ENCODE measurements at places on chromosomes 11 and 22.

DNA sequence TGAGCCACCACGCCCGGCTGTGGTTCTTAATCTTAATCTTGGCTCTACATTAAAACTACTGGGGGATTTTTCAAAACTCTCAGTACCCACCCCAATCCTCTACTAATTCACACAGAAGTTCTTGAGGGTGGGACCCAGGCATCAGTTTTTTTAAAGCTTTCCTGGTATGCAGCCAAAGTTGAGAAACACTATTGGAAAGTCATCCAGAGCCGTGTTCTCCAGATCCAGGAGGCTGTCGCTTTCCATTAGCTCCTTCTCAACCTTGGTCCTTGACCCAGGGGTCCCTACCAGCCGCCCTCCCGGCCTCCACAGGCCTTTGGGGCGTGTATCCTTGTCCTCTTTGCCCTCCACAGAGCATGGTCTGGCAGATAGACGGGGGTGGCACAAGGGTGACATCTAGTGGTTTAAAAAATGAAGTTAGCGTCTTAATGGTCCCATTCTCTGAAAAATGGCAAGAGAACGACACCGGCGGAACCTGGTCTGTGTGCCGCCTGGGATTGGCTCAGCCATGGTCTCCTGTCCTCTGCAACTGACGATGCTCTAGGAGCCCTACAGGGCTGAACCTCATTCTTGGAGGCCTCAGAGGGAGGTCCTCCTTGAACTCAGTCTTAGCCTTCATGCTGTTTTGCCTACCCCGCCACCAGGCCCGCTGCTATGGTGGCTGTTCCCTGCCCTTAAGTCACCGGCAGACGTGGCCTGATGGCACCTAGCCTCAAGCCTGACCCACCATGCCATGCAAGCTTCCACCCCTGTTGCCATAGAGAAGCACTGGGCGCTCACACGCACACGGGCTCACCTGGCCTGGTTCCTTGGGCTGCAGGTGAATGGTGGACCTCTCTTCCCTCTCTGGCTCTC, 152.0 kb upstream of the SYN3 start:
- DNase-seq, result no peak

DNA sequence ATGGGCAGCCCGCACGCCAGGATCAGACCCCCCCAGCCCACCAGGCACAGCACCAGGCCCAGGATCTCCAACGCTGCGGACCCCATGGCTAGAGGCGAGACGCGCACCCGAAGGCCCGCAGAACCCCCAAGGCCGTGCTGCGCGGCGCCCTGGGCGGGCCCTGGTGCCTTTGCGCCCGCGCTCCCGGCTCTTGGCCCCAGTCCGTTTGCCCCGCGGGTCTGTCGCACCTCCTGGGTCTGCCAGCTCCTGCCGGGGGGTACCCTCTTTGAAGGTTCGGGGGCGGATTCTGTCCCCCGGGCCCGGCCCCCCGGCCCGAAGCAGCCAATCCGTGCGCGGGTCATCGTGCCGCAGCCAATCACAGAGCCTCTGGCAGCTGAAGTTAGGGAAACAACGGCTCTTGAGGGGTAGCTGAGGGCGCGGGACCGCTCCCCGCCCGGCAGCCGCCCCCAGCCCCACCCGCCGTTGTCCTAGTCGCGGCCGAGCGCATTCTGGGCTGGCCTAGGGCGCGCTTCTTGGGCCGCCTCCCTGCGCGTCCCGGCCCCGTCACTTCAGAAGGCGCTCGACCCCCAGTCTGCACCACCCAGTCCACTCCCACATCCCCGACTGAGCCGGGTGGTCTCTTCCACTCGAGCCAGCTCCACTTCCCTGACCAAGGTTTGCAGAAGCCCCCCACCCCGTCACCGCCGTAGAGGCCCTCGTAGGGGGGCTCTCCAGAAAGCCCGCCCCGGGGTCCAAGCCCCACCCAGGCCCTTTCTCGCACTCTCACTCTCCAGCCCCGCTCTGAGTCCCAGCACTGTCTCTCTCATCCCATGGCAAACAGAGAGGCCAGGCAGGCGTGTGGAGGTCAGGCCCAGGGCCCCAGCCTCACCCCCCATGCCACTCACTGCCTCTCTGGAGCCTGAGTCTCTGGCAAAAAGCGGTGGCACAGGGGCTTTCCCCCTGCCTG, at the start of gene CLDN5:
CLDN5 (minus strand) TSS at position 241 of the 946 bp plus-strand sequence; CDS start at position 86, 155 bp downstream.
- DNase-seq, result no peak

GRCh38 chr11:21177379-21177778, 508.0 kb downstream of the NELL1 start:
- DNase-seq, result no peak

DNA sequence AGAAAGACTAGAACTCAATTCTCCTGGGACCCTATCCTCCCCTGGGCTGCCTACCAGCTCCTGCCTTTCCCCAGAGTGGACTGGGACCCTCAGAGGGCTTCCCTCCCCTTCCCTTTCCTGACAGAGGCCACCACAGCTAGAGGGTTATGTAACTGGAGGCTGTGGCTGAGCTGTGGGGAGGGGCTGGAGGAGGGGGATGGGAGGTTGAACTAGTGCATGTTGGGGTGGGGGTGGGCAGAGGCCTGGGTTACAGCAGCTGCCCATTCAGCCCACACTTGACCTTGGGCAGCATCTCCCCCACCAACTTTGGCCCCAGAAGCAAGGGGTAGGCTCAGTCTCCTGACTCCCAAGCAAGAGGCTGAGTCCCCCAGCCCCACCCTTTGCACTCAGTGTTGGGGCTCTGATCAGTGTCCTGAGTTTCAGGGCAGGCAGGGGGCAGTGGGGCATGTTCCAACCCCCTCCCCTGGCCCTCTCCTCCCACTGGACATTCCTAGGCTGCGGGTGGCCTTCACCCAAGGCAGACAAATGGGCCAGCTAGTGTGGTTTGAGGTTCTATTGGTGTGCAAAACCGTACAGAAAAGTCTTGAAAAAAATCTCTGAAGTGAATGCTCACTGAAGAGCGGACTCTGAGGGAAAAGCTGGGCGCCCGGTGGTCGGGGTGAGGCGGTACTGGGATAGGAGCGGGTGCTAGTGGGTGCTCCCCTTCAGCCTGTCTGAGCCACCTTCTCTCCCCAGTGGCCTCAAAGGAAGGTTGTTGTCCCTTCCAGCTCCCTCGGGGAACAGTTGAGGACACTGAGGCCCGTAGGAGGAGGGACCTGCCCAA, 3.8 kb downstream of the KCNC1 start:
- DNase-seq, result peak; percentile 55

DNA sequence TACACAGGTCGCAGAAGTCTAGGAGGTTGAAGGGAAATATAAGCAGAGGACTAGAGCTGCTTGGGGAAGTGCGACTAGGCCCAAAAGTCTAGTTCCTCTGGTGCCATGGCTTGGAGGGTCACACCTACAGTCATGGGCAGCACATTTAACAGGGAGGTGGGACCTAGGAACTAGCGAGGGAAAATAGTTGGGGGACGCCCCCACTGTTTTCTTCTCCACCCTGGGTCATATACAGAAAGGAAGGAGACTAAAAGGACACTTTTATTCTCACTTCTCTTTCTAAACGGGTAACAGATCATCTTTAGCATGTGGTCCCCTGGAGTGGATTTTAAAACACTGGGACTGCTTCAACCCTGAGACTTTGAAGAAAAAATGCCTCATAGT, 16.6 kb downstream of the APIP start:
- DNase-seq, result no peak

- no peak for DNase-seq
Measured at GRCh38 chr22:25366876-25367466, 147.5 kb downstream of the CRYBB2 start.

DNA sequence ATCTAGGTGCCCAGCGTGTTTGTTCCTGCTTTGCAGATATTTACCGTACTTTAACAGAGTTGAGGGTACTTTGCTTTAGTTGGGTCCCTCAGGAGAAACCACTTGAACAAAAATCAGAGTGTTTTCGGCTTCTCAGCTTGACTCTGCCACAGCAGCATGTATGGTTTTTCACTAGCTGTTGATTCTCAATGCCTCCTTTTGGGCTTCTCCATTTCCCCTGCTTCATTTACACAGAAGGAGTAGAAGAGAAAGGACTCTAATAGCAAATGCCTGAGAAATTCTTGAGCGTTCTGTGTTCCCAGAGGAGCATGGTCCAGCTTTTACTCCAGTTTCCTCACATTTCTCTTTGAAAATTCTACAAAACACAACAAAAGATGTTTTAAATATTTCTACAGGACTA, 252.1 kb upstream of the CCDC179 start:
- DNase-seq, result no peak

GRCh38 chr11:60469723-60470122, 14.1 kb downstream of the MS4A1 start:
- no peak for DNase-seq

DNA sequence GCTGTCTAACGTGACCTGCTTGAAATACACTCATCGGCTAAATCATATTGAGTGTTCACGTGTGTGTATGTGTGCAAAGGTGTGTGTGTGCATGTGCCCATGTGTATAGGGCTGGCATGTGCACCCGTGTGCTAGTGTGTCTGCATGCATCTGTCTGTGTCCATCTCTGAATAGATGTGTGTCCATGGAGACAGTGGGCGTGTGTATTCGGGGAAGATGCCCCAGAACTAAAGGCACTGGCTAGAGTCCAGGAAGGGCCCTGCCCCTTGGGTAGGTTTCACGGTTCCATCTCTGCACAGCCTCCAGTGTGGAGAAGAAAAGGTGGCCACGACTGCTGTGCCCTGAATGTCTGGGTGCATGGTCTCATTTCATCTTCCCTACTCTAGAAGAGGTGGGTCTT, 220.3 kb downstream of the MN1 start:
- no peak for DNase-seq

- no peak for DNase-seq
Measured at GRCh38 chr22:37187552-37187890, 526 bp downstream of the C1QTNF6 start.

All from left forelimb (tissue), 1 donor.